OCI-M1 (cell line): ENCODE measurements at places on chromosomes 16 and 17.
A peak's percentile ranks its signal among the peaks of the same experiment; 100 is the strongest.

DNA sequence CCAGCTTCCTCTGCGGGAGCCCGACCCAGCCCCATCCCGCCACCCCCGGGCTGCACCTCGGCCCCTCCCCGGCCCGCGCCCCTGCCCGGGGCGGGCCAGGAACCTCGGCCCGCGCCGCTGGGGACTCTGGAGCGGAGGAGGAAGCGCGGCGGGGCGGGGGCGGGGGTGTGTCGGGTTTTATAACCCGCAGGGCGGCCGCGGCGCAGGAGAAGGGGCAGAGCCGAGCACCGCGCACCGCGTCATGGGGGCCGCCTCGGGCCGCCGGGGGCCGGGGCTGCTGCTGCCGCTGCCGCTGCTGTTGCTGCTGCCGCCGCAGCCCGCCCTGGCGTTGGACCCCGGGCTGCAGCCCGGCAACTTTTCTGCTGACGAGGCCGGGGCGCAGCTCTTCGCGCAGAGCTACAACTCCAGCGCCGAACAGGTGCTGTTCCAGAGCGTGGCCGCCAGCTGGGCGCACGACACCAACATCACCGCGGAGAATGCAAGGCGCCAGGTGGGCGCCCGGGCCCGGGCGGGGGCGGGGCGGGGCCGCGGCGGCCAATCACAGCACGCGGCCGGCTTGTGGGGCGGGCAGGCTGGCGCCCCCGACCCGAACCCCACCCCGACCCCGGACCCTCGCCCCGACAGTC lies at the start of gene ACE:
TSS of gene ACE (plus strand) at position 208 of the 626 bp plus-strand sequence. CDS start at position 242, 34 bp downstream.
- peak; percentile 33 for DNase-seq

GRCh38 chr17:36848008-36848902 lies 89.0 kb upstream of the LHX1 start:
- DNase-seq: no peak

DNA sequence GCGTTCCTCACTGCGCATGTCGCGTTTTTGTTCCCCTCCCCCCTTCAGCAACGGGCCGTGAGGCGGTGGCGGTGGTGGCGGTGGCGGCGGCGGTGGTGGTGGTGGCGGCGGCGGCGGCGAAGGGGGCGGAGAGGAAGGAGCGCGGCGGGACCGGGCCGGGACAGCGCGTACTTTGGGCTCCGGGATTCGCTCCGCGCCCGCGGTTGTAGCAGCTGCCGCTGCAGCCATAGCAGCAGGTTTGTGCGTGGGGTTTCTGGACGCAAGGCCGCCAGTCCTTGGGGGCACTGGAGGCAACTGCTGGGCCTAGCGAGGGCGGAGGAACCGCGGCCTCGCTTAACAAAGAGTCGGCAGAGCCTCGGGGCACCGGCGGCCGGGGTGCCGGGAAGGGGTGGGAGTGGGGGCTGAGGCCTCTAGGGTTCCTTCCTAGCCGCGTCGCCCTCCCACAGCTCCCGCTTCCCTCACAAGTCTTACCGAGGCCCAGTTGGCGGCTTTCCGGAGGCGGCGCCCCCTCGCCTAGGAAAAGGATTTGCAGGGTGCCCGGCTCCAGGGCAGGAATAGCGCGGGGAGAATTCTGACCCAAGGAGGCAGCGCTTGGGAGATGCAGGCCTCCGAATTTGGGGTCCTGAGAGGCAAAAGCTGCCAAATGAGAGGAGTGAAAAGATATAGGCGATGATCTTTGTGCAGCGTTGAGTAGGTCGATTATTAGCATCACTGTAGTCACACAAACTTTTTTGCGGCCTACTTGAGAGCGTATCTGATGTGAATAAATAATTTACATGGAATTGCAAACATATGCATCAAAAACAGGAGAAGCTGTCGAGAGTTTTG lies at the start of gene DDX42:
TSS of gene DDX42 (plus strand) at position 30 of the 828 bp plus-strand sequence. CDS start 12,880 bp downstream, outside the sequence.
- peak; percentile 71 for DNase-seq

GRCh38 chr16:89905511-89906139 lies 13.0 kb upstream of the MC1R start:
- DNase-seq: no peak

GRCh38 chr16:55280587-55280986 lies 43.4 kb upstream of the IRX6 start:
- DNase-seq: no peak

DNA sequence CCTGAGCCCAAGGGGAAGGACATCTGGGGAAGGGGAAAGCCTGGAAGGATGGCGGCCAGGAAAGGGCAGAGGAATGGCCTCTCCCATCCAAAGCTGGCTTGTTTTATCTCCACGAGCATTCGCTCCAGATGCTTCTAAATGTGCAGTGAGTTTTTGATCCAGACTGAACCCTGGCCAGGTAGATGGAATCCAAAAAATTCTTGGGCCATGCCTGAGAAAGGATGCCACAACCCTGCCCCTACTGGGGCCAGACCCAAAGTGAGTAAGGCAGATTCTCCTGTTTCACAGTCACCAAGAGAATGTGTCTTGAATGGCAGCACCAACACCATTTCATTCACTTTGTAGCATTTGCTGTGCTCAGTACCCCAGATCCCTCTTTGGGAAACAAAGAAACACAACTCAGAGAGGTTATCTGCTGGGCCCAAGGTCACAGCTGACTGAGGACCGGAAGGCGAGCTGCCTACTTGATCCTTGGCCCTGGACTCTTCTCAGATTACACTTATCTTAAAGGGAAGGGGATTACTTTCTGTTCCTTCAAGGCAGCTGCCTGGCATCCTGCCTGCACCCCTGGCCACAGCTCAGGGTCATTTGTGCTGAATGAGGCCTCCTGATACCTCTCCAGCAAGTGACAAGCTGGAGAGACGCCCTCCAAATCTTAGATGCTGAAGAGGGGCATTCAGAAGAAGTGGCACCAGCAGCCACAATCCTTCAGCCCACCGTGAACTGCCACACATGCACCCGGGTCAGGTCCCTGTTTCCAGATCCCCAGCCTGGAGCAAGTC lies 3.6 kb downstream of the LRRC75A start:
- peak; percentile 71 for DNase-seq

DNA sequence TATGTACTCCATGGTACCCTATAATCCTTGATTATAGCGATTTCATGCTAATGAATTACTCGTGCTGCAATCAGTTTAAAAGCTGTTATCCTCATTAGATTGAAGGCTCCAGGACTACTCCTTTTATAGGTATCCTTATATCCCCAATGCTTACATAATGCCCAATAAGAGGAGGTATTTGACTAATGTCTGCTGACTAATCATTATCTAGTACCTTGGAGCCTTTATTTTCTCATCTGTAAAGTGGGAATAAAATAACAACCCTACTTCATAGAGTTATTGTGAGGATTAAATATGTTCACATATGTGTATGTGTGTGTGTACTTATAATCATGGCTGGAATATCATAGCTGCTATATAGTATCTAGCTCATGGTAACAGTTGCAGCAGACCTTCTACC lies 1031.5 kb downstream of the CDH11 start:
- DNase-seq: no peak

DNA sequence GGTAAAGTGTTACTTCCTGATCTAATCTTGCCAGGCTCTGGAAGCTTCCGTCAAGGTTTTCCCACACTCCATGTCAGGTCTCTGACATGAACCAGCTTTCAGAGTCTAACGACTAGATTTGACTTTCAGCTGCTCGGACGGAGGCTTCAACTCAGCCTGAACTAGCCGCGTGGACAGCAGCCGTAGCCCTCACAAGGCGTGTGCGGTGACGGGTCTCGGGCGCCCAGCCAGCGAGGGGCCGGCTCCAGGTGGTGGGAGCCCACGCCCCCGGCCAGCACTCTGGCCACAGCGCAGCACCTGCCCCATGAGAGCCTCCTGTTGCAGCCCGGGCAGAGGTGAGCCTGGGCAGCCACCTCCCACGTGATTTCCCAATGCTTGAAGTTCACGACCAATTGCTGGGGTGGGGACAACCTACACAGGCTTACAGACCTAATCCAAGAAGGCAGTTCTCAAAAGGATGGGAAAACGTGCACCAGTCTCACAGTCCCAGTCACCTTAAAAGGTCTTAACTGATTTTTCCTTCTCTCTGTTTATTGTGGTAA lies 45.5 kb downstream of the TBC1D16 start:
- no peak for DNase-seq

- no peak for DNase-seq
These were observed 640.1 kb upstream of the CDH8 start for GRCh38 chr16:62676306-62676705.

DNA sequence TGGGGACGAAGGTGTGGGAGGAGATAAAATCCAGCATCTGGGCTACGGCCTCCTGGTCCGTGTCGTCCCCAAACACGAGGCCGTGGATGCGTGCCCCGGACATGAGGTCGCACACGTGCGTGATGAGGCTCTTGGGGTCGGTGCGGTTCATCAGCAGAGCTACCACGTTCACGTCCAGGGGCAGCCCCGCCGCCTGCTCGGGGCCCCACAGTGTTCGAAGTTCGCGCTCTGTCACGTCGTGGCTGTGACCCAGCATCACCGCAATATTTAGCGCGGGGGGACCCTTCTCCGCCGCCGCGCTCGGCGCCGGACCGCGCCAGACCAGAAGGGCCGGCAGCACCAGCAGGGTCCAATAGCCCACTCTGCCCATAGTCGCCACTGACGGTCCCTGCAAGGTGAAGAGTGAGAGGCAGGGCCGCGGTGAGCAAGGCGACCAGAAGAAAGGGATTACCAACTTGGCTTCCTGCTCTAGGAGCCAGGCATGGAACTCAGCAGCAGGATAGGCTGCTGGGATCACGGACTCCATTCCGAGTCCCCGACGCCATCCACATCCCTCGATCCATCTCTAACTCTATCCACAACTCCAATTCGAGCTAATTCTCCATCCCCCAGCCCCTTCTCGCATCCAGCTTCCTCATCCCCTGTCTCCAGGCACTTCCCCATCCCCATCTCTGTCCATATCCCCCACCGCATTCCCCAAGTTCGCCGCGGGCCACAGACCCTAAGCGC lies 2.0 kb downstream of the GRIN2A start:
- no peak for DNase-seq

DNA sequence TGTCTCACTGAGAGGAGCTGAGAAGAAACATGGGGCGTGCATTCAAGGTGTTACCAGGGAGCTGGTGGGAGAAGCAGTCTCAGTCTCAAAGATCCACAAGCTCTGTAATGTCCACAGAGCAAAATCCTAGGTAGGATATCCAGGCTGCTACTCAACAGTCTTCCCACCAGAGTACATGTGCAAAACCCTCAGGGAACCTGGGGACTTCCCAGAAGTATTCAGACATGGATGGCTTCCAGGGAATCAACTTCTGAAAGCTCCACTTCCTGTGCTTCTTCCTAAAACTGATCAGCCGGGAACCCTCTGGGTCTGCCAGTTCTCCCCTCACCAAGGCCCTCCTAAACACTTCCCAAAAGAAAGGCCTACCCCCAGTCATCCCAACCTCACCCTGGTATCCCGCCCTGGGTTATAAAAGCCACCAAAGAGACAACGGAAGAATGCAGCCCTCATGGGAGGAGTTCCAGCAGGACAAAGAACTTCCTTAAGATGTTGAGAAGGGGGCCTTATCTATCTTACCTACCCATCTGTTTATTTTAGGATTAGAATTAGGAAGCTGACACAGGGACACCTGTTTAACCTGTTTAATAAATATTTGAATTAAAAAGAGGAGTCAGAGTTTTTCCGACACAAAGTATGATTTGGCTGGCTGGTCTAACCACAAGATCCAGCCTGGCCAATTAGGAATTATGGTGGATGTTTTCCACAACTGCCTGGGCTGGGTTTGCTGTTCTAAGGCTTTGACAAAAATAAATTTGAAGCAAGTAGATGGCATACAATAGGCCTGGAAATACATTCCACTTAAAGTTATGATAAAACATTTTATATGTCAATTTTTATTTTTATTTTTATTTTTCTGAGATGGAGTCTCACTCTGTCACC lies 37.0 kb downstream of the CUEDC1 start:
- no peak for DNase-seq

GRCh38 chr17:77475016-77475976 lies 334.5 kb downstream of the SEC14L1 start:
- DNase-seq: no peak

- peak; percentile 53 for DNase-seq
These were observed 379.8 kb downstream of the UTP18 start for GRCh38 chr17:51640108-51640622.

GRCh38 chr16:86651823-86652222 lies 73.5 kb downstream of the FOXL1 start:
- no peak for DNase-seq

- no peak for DNase-seq
These were observed 484.2 kb downstream of the HS3ST4 start for GRCh38 chr16:26175944-26176343.

GRCh38 chr16:58563775-58564174 lies 48.5 kb downstream of the SETD6 start:
- no peak for DNase-seq

DNA sequence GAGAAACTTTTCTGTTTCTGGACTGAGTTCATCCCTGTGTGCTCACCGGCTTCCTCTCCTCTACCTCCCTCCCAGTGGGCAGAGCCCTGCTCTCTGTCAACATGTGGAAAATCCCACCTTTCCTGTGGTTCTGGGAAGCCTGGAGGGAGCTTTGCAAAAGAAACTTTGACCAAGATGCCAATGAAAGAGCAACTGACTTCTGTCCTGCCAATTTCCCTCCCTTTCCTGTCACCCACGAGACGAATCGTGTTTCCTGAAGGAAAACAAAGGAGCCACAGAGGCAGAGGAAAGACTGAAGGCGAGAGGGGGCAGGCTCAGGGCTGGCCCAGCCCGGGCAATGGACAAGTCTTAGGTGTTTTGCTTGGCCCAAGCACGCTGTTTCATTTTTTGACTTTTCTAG lies 82.8 kb downstream of the PLCG2 start:
- no peak for DNase-seq

DNA sequence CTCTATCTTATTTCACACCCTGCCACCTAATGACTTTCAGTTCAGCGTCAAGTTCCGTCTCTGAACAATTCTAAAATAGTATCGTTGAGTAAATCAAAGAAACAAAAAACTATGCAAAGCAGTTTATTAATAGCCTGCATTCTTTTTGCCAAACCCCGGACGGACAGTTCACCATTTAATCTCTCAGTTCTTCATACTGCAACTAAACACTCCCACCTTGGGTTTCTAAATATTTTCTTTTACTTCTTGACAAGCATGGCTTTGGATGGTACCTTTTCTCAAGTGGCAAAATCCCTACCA lies 1.2 kb downstream of the MYH11 start:
- DNase-seq: no peak

DNA sequence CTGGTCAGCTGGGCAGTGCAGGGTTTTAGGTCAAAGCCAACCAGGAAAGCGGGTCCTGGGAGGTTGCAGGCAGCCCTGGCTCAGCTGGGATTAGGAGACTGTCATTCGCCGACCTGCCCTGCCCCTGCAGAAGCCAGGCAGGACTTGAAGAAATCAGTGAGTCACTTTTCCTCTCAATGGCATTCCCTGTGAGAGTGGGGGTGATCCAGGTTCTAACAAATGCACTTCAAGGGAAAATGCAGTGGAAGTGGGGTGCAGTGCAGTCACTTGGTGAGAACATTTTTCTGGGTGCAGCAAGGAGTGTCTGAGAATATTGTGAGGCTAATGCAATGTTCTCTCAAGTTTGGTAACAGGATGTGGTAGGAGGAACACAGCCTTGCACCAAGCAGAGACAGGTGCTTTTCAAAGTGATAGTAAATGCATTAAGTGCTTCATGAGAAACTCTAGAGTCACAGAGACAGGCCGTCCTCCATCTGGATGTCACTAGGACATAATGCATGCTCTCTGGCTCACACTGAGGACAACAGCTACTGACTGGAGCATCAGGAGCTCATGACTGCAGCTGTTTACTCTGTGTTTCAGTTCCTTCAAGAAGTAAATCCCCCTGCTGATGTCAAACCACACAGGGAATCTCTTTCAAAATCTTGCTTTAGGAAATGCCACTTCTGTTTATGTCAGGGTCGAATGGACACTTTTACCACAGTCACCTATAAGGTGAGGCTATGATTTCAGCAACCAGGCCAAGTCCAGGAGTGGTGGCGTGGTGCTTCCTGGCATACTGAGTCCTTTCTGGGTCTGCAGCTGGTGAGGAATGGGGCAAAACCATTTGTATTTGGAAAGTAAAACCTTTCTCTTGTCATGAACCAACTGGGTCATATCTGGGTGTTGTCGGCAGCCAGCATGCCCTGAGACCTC lies 16.7 kb downstream of the CDK5R1 start:
- DNase-seq: no peak
